ENCODE measurements at places on chromosomes 5 and 9.

DNA sequence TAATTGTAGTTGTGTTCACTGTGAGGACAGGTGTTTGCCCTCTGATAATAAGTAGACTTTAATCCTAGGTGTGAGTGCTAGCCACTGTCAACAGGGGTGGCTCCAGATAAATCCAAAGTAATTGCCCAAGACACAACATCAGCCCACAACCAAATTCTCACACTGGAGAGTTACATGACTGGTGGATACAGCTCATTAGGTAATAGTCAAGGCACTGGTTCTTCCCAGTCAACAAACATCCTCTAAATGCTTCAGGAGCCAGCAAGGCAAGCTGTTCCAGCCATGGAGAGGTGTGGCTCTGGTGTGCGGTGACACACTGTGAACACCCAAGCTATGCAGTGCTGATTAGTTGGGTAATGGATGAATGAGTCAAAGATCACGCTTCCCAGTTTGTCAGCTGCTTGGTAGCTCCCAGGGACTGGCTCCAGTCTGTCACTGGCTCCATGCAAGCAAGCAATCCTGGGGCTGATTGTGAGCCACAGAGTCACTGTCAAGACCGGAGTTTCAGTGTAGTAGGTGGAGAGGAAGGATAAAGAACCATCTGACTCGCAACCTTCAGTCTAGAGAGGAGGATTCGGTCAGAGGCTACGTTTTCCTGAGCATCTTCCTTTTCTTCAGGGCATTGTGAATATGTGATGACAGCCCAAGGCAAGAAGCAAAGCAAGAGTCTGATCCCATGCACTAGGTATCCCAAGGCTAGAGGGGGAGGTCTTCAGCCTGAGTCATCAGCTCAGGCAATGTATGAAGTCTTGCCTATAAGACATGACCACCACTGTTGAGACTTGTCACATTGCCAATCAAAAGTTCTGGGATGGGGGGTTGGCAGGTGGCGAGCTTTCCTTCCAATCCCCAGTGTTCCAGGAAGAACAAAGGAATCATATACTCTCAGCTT, 63.1 kb downstream of the UGCG start:
- peak; percentile 97 for DNase-seq

- peak; percentile 82 for DNase-seq
Observed at GRCh38 chr5:173789031-173789920, 98.9 kb upstream of the CPEB4 start.

- no peak for DNase-seq
Observed at GRCh38 chr9:33114746-33115145, 38.3 kb upstream of the SMU1 start.

- DNase-seq = no peak
Observed at GRCh38 chr9:106929471-106930177, 66.7 kb downstream of the ZNF462 start.

DNA sequence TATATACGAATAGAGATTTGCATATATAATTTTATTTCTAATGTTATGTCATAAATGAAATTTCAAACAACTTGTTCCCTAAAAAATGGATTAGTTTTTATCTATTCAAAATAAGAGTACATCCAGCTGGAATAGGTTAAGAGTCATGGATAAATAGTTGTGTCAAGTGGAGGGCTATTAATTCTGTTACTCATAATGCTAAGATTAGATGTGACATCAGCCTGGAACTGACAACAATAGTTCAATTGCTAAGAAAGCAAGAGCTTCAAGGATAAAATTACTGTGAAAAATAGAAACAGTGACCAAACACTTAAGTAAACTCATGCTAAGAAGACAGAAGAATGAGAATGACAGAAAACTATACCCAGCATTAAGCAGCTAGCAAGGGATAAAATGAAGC, 92.2 kb upstream of the CDH9 start:
- no peak for DNase-seq

DNA sequence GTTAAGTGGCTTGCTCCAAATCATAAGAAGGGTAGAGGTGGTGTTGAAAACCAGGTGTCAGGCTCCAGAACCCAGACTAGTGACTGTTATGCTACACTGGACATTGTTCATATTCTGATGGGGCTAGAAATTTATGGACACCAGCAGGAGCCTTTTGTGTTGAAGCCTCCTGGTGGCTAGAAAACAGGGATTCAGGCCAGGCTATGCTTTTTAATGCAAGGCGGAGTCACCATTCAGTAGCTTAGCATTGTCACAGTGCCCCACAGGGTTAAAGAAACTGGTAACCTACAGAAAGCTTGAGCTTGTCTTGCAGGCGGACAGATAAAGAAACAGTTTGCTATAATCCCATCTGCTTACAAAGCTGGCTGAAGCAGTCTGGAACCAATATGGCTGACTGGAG, 23.0 kb upstream of the GOLM1 start:
- peak; percentile 3 for DNase-seq

All from inflammatory macrophage (primary cell).